ENCODE measurements at places on chromosomes 2 and 18. TPM values are rescaled to one million over a fixed set of nuclear protein-coding genes. Genes with fewer than 3 reads are reported as not detected.

HAAO gene
- total RNA-seq: 0.98 TPM

GREB1L gene
- not detected for total RNA-seq

NMS gene
- not detected for total RNA-seq

GPBAR1 gene
- total RNA-seq: 1.4 TPM

SMIM21 gene
- total RNA-seq: not detected

LYG1 gene
- 0.58 TPM for total RNA-seq

IL36G gene
- not detected for total RNA-seq

HOXD3 gene
- not detected for total RNA-seq

CD8A gene
- 2.7 TPM for total RNA-seq

COLEC11 gene
- 0.54 TPM for total RNA-seq

SERPINB7 gene
- total RNA-seq: not detected
